ENCODE measurements at places on chromosomes 2 and 18. TPM values are rescaled to one million over a fixed set of nuclear protein-coding genes. Genes with fewer than 3 reads are reported as not detected.

GRCh38 chr18:75070625-75071483, 138.1 kb downstream of the PTGR3 start:
- H3K4me1 ChIP-seq, result no peaks in the 10 kb centered on the region
- DNase-seq, result no peak
- H3K27me3 ChIP-seq, result no peaks in the 10 kb centered on the region
- no peak overlapping the region for H3K27ac ChIP-seq
- H3K4me3 ChIP-seq, result no peak overlapping the region
- no peaks in the 10 kb centered on the region for H3K36me3 ChIP-seq

- no peak overlapping the region for H3K27ac ChIP-seq
- DNase-seq, result no peak
- no peak overlapping the region for H3K4me3 ChIP-seq
- no peaks in the 10 kb centered on the region for H3K4me1 ChIP-seq
- H3K36me3 ChIP-seq, result no peaks in the 10 kb centered on the region
- H3K27me3 ChIP-seq, result no peaks in the 10 kb centered on the region
Measured at GRCh38 chr2:56666777-56667176, 483.0 kb downstream of the CCDC85A start.

Gene MC4R
- 0.15 TPM for total RNA-seq

Gene CPO
- total RNA-seq, result not detected

All from neural progenitor cell (in vitro differentiated cells).